ENCODE measurements at places on chromosomes 7 and 10.

GRCh38 chr7:25835197-25835596, 316.8 kb upstream of the NFE2L3 start:
- no peak for DNase-seq

GRCh38 chr10:122181041-122181732, 89.9 kb upstream of the BTBD16 start:
- no peak for DNase-seq

GRCh38 chr7:149731207-149731955, 42.0 kb downstream of the ZNF467 start:
- no peak for DNase-seq

- no peak for DNase-seq
These were observed 154.8 kb upstream of the PRSS58 start for GRCh38 chr7:142412551-142413193.

DNA sequence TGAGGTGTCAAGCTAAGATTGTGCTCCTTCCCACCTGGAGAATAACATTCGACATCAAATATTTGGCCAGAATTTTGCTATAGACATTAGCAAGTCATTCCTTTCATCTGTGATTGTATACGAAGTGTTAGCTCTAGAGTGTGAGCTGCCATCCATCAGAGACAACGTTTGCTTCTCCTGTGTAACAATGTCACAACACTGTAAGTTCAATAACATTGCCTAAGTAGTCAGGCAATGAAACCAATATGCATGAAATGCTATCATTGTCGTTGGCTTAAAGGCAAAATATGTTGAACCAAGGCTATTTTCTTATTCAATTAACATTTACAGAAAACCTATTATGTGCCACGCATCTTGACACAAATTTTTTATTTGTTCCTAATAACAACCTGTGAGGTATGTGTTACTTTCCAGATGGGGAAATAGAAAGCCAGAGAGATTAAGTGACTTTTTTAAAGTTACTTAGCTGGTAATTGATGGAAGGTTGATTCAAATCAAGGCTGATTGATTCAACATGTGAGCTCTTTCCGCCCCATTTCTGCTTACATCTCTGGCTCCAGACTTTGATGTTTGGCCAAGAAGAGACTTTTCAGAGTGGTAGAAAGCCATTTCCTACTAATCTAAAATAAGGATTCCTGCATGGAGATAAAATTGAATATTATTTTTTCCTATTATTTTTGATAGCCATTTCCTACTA, 32.0 kb downstream of the BET1 start:
- DNase-seq: no peak

DNA sequence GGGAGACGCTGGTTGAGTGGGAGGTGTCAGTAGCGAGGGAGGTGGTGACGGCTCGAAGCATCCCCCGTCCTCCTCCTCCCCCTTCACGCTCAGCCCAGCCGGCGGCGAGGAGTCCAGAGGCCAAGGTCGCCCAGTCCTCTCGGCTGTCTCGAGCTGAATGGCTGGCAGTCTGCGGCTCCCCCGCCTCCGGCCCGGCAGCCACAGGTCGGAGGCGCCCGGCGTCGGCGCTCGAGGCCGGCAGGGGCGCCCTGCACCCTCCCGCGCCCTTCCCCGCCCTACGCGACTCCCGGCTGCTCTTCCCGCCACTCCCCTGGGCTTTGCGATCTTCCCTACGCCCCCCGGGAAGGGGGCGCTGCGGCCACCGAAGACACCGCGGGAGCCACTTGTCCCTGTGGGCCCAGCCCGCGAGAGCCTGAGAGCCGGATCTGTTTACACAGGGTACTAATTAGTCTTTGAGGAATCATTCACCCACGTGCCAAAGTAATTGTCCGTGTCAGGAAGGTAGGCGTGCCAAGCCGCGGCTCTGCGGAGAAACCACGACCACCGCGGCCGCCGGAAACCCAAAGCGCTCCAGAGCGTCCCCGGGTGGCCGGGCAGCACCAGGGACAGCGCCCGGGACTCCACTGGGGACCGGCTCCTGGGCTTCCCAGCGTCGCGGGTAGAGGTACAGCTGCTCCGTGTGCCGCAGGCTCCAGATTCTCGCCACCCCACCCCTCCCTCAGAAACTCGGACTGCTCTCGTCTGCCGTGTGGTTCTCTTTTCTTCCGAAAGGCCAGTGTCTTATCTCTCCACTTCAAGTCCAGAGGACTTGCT, at the start of gene NXPH1:
Gene NXPH1, plus strand, starts transcription at position 133 of the 813 bp plus-strand sequence.
- no peak for DNase-seq

- no peak for DNase-seq
These were observed 8.1 kb downstream of the VTI1A start for GRCh38 chr10:112454910-112455779.

DNA sequence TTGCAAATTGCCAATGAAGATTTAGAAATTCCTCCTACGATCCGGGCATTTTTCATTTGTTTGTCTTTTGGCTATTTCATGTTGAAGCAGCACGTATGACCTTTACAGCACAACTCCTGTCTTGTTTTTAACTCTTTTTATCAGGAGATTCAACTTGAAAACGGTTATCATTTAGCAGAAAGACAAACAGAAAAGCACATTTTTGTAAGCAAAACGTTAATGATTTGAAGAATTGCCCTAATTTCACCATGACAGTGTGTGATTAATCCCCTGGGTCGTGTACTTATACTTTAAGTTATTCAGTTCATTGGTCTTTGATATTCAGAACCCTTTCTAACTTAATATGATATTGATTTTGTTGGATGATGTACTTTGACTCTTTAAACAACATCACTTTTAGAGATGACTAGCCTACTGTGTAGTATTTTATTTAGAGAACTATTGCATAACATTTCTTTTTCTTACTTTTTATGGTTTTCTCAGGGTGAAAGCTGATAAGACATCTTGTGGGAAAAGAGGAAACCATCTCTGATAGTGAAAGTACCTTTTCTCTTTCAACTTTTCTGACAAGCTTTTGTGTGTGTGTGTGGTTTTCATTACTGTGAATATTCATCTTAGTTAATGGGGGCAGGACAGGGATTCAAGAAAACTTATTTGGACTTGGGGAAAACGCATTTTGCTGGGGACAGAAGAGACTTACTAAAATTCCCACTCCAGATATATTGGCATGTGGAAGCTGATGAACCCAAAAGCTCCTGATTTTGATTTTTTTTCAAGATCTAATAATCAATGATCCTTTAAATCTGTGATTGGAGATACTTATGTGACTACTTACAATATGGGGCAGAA, 8.1 kb downstream of the HHEX start:
- no peak for DNase-seq

DNA sequence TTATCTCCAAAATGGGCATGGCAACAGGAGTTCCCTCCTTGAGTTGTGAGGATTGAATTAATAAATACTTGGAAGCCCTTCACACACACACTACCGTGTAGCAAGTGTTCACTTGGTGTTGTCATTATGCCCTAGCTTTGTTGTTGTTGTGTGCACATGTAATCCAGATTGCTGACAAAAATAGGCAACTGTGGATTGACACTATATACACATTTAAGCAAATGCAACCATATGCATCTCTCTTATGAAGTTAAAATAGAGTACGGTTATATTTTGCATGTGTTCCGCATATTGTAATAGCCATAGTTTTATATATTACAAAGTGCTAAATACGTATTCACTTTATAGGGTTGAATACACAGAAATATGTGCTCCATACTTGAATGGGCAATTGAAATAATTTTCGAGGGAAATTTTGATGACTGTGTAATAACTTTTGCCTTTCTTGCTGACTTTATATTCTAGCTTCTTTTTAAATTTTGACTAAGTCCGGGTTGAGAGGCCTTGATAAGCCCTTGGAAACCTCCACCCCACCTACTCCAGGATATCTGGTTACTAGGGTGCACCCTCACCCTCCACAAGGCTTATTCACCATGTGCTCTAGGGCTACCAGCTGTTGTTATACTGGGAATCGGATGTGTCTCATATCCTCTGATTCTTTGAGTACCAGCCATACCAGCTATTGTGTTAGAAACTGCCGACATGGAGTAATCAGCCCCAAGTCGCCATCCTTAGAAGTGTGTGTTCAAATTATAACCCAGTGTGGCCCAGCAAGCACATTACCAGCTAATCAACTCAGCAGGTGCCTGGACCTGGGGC, 265.0 kb downstream of the CAMK1D start:
- DNase-seq: no peak

DNA sequence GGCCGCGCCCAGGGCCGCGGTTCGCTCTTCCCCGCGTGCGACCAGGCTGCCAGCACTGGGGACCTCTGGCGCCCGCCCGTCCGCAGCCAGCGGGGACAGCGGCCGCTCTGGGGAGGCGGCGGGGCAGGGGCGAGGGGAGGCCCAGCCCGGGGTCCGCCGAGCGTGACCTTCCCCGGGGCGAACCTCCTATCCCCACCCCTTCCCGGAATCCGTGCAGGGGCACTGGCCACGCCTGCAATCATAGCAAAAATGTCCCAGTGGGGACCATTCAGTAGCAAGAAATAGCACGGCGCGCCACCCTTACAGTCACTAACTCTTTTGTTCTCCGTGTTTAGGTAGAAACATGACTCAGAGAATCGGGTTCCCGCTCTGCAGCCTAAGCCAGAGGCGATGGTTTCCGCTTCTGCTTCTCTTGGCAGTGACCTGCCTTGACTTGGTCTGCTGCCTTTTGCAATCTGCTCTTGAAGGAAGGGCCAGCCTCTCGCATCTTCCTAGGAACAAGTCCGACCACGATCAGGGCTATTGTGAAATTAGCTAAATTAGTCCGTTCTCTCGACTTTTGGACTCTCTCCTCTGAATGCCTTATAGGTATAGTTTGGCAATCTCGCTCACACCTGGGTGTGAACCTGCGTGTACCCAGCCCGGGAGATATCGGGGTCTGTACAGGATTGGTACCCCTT, 79.3 kb upstream of the ACBD5 start:
- no peak for DNase-seq

- DNase-seq: no peak
These were observed 82.3 kb upstream of the GPR26 start for GRCh38 chr10:123583639-123584418.

GRCh38 chr10:49666685-49667084, 12.8 kb upstream of the C10orf53 start:
- DNase-seq: no peak

- no peak for DNase-seq
These were observed 322.3 kb upstream of the PODXL start for GRCh38 chr7:131878777-131879176.

DNA sequence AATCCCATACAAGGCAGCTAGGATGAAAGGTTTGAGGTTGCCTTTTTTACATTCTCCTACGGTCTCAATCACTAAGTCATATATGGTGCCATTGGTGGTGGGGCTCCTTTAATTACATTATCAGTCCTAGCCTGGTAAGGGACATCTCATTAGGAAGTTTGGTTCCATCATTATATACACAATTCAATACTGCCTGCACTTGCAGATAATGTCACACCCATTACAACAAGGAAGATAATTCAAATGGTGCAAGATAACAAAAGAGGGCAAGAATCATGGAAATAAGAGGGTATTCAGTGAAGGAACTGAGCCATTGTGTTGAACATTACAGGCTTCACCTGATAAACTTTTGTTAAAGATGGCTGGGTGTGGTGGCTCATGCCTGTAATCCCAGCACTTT, 1.7 kb upstream of the TMEM248 start:
- no peak for DNase-seq

GRCh38 chr10:67533376-67533775, 162.6 kb downstream of the CTNNA3 start:
- no peak for DNase-seq

GRCh38 chr10:48657416-48657815, 27.3 kb upstream of the WDFY4 start:
- DNase-seq: no peak

DNA sequence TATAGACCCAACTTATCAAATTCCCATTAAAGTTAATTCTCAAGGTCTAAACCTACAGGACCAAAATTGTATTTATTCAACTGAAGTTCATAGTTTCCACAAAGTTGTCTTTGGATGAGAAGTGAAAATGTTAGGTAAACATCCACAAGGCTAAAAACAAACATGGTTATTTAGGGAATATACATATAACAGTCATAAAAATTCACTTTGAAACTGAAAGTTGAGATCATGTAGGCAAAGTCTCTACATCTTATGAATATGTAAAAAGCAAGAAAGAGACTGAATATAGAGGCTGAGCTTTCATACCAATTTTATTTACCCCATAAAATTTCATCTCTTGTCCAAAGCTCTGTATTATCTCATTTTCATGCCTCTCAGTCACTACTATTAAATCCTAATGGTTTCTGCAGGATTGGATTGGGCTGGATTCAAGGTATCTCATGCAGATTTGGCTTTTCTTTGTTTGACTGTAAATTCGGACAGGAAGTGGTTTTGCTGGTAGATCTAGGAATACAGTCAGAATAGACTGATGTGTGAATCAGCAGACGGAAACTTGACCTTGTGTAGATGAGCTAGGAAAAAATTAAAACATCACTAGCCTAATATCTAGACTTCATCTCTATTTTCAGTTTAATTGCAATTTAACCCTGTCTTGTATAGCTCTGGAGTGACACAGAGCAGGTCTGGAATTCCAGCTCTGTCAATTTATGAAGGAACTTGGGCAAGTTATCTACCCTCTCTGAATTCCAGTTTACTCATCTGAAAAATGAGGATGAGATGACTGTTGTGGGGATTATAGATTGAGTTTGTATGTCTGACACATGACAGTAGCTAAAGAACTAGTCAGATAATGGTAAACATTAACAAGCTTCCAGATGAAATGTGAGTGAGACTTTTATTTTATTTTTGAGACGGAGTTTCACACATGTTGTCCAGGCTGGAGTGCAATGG, 27.3 kb upstream of the SKAP2 start:
- DNase-seq: no peak

- no peak for DNase-seq
These were observed 16.2 kb upstream of the IGFBP3 start for GRCh38 chr7:45937301-45937700.

DNA sequence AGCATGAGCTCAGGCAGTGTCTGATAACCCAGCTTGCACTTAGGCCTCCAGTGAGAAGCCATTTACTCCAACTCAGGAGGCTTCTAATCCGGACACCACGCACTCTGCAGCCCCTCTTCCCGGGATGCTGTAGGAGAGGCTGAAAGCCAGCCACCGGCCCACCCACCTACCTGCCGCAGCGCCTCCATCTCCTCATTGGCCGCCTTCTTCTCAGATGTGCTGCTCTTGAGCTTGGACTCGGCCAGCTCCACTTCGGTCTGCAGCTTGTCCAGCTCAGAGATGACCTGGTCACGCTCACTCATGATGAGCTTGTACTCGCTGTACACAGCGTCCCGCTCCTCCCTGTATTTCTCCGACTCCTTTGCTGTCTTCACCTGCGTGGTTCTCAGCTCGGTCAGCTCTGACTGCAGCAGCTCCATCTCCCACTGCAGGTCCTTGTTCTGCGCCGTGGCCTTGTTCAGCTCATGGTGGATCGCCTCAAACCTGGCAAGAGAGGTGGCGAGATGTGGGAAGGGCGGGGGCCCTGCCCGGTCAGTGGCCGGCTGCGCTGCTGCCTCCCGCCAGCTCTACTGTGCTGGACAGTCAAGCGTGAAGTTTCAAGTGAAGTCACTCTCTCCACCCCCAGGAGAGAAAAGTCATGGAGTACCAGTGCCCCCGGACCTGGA, 84.7 kb downstream of the DLG5 start:
- no peak for DNase-seq

DNA sequence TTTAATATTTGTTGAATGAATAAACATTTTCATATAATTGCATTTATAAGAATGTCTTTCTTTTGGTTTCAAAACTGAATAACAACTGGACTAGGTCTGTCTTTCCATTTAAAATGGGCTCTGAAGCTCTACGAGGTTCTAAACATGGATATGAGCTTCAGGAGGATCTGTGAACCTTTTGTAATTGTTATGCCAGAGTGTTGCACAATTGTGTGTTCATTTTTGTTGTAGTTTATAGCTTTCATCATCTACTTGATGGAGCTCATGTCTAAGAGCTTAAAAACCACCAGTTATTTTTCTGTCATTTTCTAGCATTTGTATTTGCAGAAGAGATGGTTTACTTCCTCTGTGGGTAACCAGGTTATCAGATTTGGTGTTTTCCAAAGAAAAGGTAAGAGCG, 265.7 kb upstream of the NPY start:
- DNase-seq: no peak
